ENCODE measurements at places on chromosomes 5 and 9. TPM values are rescaled to one million over a fixed set of nuclear protein-coding genes. Genes with fewer than 3 reads are reported as not detected.

VCP gene
- total RNA-seq = 635 TPM

GAS1 gene
- 10.3 TPM for total RNA-seq

DMRT3 gene
- not detected for total RNA-seq

ARL10 gene
- total RNA-seq = 11.6 TPM

ZBTB6 gene
- total RNA-seq = 17.0 TPM

ARAP3 gene
- total RNA-seq = 6.1 TPM

LCN9 gene
- total RNA-seq = not detected

PKD2L2 gene
- not detected for total RNA-seq

ANKRD31 gene
- total RNA-seq = under 0.01 TPM

PTCD2 gene
- total RNA-seq = 10.2 TPM

FAM221B gene
- total RNA-seq = not detected

ROPN1L gene
- 0.29 TPM for total RNA-seq

LCN15 gene
- total RNA-seq = not detected

ZNF883 gene
- total RNA-seq = under 0.01 TPM

ERBIN gene
- total RNA-seq = 71.3 TPM

ALDH1A1 gene
- 3.5 TPM for total RNA-seq

BARHL1 gene
- total RNA-seq = not detected

BHMT gene
- total RNA-seq = 0.86 TPM

ENTPD8 gene
- not detected for total RNA-seq

SLC36A2 gene
- not detected for total RNA-seq

AIF1L gene
- 0.22 TPM for total RNA-seq

FAM151B gene
- total RNA-seq = 9.2 TPM

NRG2 gene
- total RNA-seq = 1.0 TPM

PCDHA9 gene
- under 0.01 TPM for total RNA-seq

SLC2A6 gene
- 79.4 TPM for total RNA-seq

C5orf63 gene
- 3.6 TPM for total RNA-seq

IL7R gene
- total RNA-seq = 31.1 TPM

PCDHGA8 gene
- total RNA-seq = 3.3 TPM

IL5 gene
- total RNA-seq = not detected

FBXO10 gene
- 12.0 TPM for total RNA-seq

GRIN1 gene
- 0.29 TPM for total RNA-seq

GBGT1 gene
- total RNA-seq = 10.3 TPM

UGT3A1 gene
- not detected for total RNA-seq

INSYN2B gene
- total RNA-seq = 4.6 TPM

PROB1 gene
- 2.6 TPM for total RNA-seq

RORB gene
- total RNA-seq = under 0.01 TPM

TMC1 gene
- total RNA-seq = 0.86 TPM

MOB3B gene
- total RNA-seq = 0.57 TPM

PCDHA1 gene
- not detected for total RNA-seq

TEX48 gene
- not detected for total RNA-seq

SLC27A6 gene
- 0.57 TPM for total RNA-seq

PPP3R2 gene
- not detected for total RNA-seq

CA9 gene
- total RNA-seq = not detected

TMOD1 gene
- not detected for total RNA-seq

ZDHHC11B gene
- 0.22 TPM for total RNA-seq

ZNF608 gene
- 11.5 TPM for total RNA-seq

WDR55 gene
- 46.2 TPM for total RNA-seq

PLPPR1 gene
- total RNA-seq = not detected

UGT3A2 gene
- total RNA-seq = not detected

HCN1 gene
- under 0.01 TPM for total RNA-seq

Measured in placental pericyte (primary cell).